ENCODE measurements at places on chromosomes 2 and 18.

GRCh38 chr2:240963868-240964703 lies 34.3 kb upstream of the SNED1 start:
- no peak for DNase-seq

DNA sequence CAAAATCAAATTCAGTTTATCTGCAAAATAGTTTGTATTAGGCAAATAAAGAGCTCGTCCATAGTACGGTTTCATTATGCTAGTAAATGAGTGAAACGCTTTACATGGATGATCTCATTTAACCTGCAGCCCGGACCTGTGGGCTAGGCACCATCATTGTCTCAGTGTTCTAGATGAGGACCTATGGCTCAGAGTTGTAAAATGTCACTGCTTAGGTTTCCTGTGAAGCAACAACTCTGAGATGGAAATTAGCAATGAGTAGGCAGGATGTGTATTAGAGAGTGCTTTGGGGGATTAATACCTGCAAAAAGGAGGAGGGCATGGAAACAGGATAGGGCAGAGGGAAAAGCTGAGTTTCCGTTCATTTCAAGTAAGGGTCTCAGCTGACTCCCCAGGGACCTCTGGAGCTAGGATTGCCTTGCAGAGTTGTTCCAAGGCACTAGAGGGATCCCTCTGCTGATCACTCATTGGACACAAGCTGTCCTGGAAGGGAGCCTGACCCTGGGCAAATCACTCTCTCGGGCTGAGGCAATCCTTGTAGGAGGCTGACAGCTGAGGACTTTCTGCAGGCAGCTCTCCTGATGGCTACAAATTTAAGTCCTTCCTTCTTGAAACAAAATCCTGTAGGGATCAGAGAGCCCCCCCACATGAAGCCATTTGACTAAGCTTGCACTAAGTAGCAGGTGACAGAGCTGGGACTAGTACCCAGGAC lies 58.8 kb upstream of the SIX2 start:
- DNase-seq = no peak

- DNase-seq = no peak
Observed at GRCh38 chr18:39515299-39515698, 1949.7 kb upstream of the CELF4 start.

- DNase-seq = no peak
Observed at GRCh38 chr2:231123362-231123898, 1.4 kb downstream of the HTR2B start.

DNA sequence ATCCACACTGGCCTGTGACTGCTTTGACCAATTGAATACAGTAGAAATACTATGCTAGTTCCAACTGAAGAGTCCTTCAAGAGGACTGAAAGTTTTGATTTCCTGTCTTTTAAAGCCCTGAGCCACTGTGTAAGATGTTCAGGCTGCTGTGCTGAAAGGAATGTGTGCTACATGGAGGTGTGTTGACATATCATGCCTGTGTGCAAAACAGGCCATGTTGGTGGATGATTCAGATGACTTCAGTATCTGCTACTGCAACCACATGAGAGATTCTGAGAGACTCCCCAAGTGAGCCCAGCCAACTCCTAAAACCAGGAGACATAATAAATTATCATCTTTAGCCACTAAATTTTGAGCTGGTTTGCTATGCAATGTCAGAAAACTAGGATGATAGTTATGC lies 662.9 kb downstream of the ZEB2 start:
- no peak for DNase-seq

GRCh38 chr18:2903006-2903405 lies 56.2 kb downstream of the EMILIN2 start:
- no peak for DNase-seq

DNA sequence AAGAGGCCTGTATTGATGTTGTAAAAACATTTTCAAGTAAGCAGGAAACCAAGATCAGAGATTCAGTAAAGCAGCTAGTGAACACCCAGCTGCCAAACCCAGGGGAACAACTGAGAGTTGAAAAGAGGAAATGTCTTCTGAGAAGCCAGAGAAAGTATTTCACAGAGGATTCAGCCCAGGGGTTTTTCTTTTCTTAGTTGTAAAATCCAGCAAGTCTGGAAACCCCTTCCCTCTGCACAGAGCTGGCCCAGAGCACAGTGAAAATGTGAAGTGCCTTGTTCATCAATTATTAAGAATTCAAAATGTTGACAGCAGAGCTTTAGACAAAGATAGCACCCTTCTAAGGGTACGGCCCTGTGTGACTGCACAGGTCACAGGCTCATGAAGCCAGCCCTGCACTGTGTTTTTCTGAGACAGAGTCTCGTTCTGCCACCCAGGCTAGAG lies 28.4 kb downstream of the AFF3 start:
- DNase-seq = peak; percentile 9

DNA sequence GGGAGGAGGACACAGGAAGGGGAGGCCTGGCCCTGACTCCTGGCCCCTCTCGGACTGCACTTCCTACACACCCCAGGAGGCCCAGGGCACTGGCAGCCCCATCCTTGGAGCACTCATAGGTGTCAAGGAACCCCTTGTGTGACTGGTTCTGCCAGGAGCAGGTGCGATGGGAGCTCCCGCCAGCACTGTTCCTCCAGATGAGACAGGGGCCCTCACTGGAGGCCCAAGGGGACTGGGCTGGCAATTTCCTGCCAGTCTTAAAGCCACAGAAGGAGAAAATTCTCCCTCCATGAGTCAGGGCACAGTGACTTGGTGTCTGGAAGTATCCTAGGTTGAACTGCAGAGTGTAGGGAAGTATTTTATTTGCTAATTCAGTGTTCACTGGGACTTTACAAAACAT lies 42.8 kb upstream of the MAL start:
- DNase-seq = no peak

GRCh38 chr2:74005786-74006185 lies 21.1 kb downstream of the TET3 start:
- no peak for DNase-seq

DNA sequence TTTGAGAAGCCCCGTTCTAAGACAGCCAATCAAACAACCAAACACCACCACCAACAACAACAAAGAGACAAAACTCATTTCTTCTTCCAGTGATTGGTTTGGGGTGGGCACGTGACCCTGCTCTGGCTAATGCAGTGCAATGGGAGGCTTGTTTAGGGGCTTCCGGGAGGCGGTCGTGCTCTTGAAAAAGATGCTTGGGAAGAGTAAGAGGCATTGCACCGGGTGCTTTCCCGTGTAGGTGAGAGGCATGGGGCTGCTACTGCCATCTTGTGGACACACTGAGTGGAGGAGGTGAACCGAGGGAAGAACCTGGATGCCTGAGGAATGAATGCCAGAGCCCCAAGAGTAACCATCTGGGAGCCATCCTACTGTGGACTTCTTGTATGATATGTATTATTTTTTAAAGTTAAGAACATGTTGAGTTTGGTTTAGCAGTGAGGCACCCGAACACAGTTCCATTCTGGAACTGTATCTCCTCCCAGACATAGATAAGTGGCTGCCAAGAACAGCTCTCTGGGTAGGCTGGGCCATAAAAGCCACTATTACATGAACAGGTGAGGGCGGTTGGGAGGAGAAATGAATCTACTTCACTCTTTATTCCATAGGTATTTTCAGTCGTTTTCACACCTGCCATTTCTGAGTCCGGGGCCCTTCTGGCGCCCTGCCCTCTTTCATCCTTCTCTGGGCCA lies 19.1 kb upstream of the ARHGAP25 start:
- peak; percentile 38 for DNase-seq

DNA sequence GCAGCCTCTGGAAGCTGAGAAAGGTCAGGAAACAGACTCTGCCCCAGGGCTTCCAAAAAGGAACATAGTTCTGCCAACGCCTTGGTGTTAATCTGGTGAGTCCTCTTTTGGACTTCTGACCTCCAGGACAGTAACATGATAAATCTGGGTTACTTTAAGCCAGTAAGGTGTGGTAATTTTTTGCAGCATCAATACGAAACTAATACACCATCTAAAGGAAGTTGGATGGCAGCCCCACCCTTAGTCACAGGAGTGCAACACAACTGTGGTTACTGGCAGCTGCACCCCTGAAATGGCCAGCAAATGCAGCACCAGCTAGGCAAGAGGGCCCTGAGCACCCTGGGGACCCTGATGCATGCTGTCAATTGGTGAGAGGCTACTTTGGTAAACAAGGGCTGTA lies 25.8 kb downstream of the CREG2 start:
- peak; percentile 46 for DNase-seq

- DNase-seq = no peak
Observed at GRCh38 chr2:3604207-3604877, 9.4 kb downstream of the COLEC11 start.

GRCh38 chr2:230356084-230356483 lies 29.1 kb downstream of the SP140L start:
- DNase-seq = no peak

GRCh38 chr2:96195410-96196066 lies 13.1 kb downstream of the STARD7 start:
- no peak for DNase-seq
